ENCODE measurements at places on chromosomes 6 and 20.
A peak's percentile ranks its signal among the peaks of the same experiment; 100 is the strongest.

GRCh38 chr6:15276036-15276985 is 30.4 kb downstream of the JARID2 start:
- no peak for DNase-seq

DNA sequence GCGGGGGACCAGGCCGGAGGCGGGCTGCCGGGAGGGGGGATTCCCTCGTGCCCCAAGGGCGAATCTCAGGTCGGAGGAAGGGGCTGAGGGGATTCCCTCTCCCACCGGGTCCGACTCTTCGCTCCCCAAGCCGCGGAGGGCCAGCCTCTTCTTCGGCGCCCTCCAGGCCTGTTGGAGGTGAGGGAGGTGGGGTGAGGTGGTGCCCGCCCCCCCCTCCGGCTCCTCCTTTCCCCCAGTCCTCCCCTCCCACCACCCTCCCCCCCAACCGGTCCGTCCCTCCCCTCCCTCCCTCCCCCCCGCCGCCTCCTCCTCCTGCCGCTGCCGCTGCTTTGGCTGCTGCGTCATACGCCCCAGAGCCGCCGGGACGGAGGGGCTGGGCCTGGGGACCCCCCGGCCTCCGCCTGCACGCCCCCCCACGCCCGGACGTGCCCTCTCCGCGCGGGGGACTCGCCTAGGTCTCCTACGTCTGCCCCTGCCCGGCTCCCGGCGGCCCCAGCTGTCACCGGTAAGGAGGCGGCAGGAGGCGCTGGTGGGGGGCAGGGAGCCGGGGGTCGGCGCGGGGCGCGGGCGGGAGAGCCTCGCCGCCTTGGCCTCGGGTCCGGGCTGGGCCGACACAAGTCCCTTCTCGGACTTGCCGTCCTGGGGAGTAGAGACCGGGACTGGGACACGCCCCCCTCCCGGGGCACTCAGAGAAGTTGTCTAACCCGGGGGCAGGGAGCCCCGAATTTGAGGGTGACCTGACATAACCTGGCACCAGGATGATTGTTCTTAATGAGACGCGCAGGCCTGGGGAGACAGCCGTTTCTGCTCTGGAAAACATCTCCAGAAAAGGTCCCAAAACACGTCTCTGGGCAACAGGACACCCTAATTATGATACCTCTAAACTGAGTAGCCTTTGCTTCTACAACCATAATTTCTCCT is at the start of gene PHF1:
Gene PHF1 (plus strand): TSS at position 304 of the 921 bp plus-strand sequence. CDS start 1,250 bp downstream, outside the sequence.
- no peak for DNase-seq

GRCh38 chr6:106974336-106974998 is at the start of gene CD24:
TSS of gene CD24 (minus strand) at chr6:106974729. CDS start at chr6:106974646, 83 bp downstream.
- peak; percentile 15 for DNase-seq

DNA sequence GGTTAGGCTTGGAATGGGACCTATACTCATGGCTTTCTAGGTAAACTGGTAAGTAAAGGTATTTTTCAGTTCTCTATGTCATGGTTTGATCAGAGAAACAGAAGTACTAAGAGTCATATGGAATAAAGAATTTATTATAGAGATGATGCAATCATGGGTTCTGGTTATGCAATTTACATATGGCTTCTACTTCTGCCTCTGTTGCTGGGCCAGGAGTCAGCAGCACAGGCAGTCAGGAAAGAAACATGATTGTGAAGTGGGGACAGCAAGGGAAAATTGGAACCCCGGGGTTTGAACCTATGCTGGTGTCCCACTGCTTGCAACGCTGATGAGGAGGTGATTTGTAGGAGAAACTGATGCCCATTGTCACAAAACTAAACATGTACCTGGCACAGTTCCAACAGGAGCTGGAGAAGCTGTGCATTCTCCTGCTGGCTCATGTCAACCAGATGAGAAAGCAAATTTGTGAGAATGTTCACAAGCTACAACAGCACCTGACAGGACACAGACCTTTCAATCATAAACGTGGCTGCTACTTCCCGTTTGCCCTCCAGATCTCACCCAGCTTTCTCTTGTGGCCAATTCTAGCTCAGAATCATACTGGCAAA is 887.1 kb downstream of the TFAP2A start:
- no peak for DNase-seq

DNA sequence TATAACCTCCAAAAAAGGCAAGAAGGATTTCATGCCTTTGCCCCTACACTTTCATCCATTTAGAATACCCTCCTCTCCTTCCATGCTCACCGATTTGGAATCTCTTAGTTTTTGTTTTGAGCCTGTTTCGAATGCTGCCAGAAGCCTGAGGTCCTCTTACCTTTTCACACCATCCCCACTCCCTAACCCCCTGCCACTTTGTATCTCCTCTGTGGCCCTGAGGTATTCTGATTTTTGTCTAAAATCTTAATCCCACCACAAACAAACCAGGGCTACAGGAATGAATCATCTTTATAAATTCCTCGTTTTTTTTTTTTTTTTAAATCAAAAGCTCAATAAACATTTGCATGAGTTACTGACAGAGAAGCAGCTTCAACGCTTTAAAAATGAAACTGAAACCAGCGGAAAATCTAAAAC is 1.6 kb upstream of the RPS12 start:
- no peak for DNase-seq

- no peak for DNase-seq
These were observed 683.0 kb upstream of the MANEA start for GRCh38 chr6:94894300-94894699.

DNA sequence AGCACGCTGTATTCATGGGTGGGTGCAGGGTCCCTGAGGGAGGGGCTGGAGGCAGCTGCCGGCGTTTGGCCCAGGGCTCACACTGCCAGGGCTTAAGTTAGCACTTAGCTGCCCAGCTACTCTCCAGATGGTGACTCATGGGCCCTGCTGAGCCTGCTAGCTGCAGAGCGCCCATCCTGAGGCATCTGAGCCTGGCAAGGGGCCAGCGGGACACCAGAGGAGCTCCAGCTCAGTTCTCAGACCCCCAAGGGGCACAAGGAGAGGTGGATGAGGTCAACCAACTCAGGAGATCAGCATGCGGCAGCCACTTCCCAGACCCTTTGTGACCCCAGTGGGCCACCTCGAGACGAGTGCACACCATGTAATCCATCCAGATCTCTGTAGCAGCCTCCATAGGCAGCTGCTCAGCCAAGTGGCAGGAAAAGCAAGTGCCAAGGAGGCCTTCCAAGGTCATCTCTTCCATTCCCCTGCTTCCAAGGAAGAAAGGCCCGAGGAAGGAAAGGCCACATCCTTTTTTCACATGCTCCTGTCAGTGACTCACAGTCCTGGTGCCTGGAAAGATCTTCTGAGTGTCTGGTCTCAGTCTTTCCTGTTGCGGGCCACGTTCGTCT is 35.3 kb downstream of the FOXP4 start:
- no peak for DNase-seq

DNA sequence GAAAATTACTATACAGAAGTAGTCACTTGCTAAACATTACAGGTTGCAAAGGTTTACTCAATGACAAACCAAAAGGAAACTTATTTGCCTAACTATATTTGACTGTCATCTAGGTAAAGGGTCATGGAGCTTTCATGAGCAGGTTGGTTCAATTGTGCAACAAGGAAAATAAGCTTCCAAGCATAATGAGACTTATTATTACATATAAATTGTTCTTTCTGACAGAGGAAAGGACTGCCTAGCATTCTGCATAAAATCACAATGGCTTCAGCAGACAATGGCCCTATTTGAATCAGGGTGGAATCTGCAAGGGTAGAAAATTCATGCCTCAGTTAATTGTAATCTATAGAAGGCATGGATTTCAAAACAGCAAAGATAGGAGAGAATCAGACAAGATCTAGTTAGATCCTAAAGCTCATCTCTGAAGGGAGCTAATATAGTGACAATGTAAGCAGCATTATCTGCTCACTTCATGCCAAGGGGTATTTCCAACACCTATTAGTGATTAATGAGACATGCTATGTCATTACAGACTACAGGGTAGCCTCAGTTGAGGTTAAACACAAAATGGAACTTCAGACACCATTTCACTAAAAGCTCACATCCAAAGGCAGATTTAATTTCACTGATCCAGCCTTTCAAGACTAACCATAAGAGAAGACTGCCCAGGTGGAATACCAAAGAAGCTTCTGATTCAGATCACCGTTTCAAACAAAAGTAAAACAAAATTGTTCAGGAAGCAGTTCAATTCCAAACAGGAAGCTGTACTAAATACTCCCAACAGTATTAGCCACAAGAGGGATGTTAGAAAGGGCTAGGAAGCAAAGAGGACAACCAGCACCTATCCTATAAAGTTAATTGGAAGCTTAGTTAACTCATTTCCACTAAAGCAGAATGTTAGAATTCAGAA is 8.5 kb downstream of the STAU1 start:
- DNase-seq, result no peak

GRCh38 chr20:38021087-38021772 is 12.0 kb downstream of the TTI1 start:
- no peak for DNase-seq

GRCh38 chr6:34969662-34970265 is 80.7 kb downstream of the ANKS1A start:
- DNase-seq, result no peak

DNA sequence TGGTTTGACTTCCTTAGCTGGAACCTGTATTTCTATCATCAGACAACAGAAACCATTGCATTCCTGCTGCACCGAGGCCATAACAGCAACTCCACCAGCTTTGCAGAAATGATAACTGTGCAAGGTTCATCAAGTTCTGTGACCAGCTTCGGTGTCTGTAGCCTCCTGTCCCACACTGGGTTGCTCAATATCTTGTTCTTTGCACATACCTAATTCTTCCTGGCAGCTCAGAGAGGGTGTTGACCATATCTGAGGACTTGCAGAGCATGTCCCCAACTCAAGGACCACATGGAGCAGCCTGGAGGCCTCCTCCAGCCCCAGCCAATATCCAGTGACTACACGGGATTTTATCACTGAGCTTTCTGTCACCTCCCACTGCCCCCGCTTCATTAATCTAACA is 59.3 kb upstream of the SCAF8 start:
- DNase-seq, result no peak

DNA sequence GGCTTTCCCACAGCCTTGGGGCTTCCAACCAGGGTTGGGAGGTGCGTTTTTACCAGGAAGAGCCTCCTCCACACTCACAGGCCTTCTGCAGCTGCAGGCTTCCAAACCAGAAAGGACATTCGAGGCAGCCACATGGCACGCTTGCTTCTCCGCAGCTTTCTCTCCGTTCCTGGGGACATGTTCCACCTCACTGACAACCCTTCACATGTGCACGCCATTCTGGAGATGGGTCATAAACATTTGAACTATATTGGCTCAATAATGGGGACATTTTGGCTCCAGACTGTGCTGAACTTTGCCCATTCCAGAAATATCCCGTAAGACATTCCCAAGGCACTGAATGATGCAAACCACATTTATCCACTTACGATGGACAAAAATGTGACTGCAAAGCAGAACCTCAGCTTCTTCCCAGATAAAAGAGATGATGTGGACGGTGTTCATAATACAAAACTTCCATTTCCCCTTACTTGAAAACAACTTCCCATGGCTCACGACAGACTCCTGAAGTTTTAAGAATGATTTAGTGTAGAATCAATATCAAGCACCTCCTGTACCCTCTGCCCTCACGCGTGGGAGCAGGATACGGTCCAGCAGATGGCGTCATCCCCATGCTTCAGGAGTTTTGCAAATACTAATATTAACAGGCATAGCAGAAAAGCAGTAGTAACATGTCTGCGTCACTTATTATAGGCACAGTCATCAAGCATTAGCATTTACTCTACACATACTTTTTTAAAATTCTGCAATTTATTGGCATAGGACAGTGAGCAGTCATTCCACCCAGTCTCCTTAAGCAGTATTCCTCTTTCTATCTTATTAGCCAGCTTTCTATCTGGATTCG is 25.4 kb upstream of the FOXF2 start:
- no peak for DNase-seq

DNA sequence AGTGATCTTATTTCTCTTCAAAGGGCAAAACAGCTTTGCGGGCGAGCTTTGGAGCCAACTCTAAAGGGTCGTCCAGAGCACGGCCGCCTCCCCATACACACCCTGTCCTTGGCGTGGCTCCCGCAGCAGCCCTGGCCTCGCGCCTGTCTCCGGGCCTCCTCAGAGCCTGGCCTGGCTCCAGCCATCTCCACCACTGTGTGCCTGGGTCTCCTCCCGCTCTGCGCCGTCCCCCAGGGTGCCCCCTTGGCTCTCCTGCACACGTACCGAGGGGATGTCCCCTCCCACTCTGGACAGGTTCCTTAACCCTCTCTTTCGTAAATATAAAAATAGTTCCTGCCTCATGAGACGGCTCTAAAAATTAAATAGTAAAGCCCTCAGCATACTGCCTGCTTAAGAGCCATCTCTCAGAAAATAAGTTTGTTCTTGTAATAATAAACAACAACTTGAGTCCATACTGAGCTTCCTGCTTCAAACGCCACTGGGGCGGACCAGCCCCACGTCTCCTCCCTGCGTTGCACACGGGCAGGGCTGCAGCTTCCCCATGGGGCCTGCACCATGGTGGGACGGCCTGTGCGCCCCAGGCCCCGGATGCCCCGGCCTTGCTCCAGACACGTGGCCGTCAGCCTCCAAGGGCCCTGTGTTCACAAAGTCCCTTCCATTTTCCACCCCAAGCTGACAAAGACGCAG is 226.2 kb downstream of the TTLL2 start:
- no peak for DNase-seq

- DNase-seq, result no peak
These were observed 204.5 kb downstream of the PREX1 start for GRCh38 chr20:48623176-48623905.

- no peak for DNase-seq
These were observed 10.0 kb upstream of the BNIP5 start for GRCh38 chr6:36346486-36347273.

- no peak for DNase-seq
These were observed 15.6 kb downstream of the ARHGAP40 start for GRCh38 chr20:38617011-38617829.

DNA sequence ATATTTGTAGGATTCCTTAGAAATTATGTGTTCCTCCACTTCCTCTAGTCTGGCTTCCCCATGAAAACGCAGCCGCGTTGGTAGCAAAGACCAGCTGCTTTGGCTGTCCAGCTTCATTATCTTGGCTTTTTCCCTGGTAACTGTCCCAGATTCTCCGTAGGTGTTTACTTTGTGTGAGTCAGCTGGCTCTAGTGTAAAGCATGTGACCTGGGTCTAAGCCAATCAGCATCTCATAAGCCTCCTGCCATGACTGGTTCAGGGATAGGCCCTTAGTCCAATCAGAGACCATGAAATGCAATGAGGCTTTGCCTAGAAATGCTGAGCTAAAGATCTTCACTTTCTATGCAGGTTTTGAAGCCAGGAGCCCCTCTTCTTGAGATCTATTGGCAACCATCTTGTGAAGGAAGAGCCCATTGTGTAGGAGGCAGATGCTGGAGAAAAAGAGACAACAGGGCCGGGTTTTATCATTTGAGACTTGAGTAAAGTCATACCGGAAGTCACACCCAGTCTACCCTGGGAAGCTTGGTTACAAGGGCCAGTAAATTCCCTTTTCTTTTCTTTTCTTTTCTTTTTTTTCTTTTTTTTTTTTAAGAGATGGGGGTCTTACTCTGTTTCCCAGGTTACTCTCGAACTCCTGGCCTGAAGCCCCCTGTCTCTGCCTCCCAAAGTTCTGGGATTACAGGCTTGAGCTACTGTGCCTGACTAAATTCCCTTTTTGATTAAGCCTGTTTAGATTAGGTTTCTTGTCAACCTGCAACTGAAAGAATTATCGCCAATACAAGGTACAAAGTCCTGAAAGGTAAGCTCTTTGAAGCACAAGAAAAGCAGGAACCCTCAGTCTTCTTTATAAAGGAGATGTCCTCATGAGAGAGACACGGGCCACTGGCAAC is 256.5 kb upstream of the RREB1 start:
- DNase-seq, result no peak

- no peak for DNase-seq
These were observed 59.2 kb downstream of the POPDC3 start for GRCh38 chr6:105120570-105120969.

All from CD8-positive, alpha-beta T cell (primary cell).